ENCODE measurements at places on chromosomes 3 and 15.

DNA sequence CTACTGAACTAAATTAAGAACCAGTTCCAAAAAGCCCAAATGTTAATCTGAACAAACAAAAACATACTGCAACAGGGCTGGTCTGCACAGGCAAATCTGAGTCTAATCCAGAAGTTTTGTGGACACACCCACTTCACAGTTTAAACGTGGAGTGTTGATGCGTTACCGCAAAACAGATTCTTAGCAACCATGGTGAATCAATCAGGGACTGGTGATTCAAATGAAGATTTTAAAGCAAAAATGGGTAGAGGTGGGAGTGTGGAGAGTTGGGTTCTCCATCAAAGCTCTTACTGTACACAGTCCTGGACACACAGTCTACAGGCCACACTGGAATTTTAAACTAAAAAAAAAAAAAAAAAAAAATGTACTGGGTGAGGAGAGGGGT, 5.2 kb downstream of the ANXA2 start:
- DNase-seq: no peak

DNA sequence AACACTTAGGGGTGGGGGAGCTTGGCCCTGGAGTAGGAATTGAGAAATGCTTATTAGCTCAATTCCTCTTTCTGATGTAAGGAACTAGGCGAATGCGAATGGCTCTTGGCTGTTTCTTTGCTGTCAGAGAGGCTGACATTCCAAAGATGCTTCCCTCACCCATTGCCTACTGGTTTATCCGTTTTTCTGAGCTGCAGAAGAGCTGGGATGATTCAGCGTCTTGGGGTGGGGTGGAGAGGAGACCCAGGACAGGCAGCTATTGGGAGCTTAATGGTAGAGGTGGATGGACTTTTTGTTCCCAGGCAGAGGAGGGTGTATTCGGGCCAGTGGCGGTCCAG, 9.8 kb downstream of the PLEKHO2 start:
- DNase-seq: no peak

DNA sequence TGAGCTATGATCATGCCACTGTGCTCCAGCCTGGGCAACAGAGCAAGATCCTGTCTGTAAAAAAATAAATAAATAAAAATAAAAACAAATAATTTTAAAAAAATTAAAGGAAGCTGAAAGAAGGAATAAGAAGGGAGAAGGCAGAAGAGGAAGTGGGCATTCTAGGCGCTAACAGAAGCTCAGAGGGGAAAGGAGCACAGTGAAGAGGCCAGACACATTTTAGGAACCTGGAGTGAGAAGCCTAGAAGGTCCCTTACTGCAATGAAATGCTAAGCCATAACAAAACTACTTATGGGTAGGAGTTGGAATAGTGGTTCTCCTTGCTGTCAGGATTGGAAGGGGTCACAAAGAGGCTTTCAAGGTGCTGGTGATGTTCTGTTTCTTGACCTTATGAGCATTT, 64.0 kb downstream of the ITGB5 start:
- no peak for DNase-seq

DNA sequence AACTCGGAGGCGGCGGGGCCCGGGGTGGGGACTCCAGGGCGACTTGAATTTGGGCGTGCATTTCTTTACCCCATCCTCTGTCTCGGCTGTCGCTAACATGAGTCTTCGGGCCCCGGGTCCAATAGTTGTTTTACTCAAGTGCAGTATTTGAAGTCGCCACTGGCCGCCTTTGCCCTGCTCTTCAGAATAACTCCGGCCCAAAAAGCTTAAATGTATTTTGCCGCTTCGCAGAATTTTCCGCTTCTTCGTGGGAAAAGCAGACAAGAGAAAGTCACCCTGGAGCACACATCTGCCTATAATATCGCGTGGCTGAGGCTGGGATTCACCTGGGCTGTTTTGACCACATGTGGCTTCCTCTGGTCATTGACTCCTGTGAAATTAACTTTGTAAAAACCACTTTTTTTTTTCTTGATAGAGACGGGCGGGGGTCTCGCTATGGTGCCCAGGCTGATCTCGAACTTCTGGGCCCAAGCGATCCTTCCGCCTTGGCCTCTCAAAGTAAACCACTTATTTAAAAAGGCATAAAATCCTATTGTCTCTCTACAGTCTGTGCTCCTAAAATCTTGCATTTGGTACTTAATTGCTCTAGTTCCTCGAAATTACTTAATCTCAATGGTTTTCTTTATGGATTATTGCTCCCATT, 676 bp downstream of the CNOT10 start:
- DNase-seq: no peak

GRCh38 chr3:100401674-100402041, 319 bp downstream of the LNP1 start:
- DNase-seq: no peak
